Hair follicular keratinocyte (primary cell): ENCODE measurements at places on chromosomes 5 and 9. TPM values are rescaled to one million over a fixed set of nuclear protein-coding genes. Genes with fewer than 3 reads are reported as not detected.

TMEM215 gene
- not detected in 2 replicates for total RNA-seq

EIF4E1B gene
- not detected in 2 replicates for total RNA-seq

ERAP2 gene
- total RNA-seq, result 14.2 and 22.2 TPM in 2 replicates

NR5A1 gene
- not detected in 2 replicates for total RNA-seq

HAVCR2 gene
- not detected in 2 replicates for total RNA-seq

CARTPT gene
- not detected in 2 replicates for total RNA-seq

PAM gene
- 60.6 and 86.3 TPM in 2 replicates for total RNA-seq

POU5F2 gene
- total RNA-seq, result 0.04 and 0.08 TPM in 2 replicates

PHF24 gene
- total RNA-seq, result 0.27 and 0.62 TPM in 2 replicates

OXCT1 gene
- 24.8 and 34.2 TPM in 2 replicates for total RNA-seq

SOHLH1 gene
- total RNA-seq, result not detected in 2 replicates

GRXCR2 gene
- total RNA-seq, result not detected in 2 replicates

GPX8 gene
- total RNA-seq, result 28.5 and 40.4 TPM in 2 replicates

C5orf52 gene
- total RNA-seq, result not detected in 2 replicates

FGF18 gene
- total RNA-seq, result not detected in 2 replicates

SLC6A19 gene
- total RNA-seq, result not detected in 2 replicates

KCNV2 gene
- not detected in 2 replicates for total RNA-seq

GAPVD1 gene
- total RNA-seq, result 24.0 and 30.8 TPM in 2 replicates

DND1 gene
- total RNA-seq, result 0.78 and 1.6 TPM in 2 replicates

PHYKPL gene
- total RNA-seq, result 9.9 and 17.6 TPM in 2 replicates

FREM1 gene
- not detected in 2 replicates for total RNA-seq

TRMT10B gene
- total RNA-seq, result 2.0 and 4.9 TPM in 2 replicates

CTXN3 gene
- not detected in 2 replicates for total RNA-seq

ADGRV1 gene
- total RNA-seq, result 0.39 TPM in 1 of 2 replicates, not detected in the other

BHMT2 gene
- total RNA-seq, result not detected in 2 replicates

GLIPR2 gene
- 0.86 and 1.7 TPM in 2 replicates for total RNA-seq

MPDZ gene
- 5.8 and 16.8 TPM in 2 replicates for total RNA-seq

IFNA17 gene
- total RNA-seq, result not detected in 2 replicates

CCL21 gene
- total RNA-seq, result 0.31 TPM in 1 of 2 replicates, not detected in the other

ADGRD2 gene
- total RNA-seq, result 0.11 TPM in 1 of 2 replicates, not detected in the other

SPINK5 gene
- total RNA-seq, result 0.95 and 1.6 TPM in 2 replicates

COL15A1 gene
- total RNA-seq, result not detected in 2 replicates

LCN15 gene
- total RNA-seq, result not detected in 2 replicates

TMC1 gene
- not detected in 2 replicates for total RNA-seq

ADAMTS2 gene
- 0.23 and 0.68 TPM in 2 replicates for total RNA-seq

PCDHA9 gene
- not detected in 2 replicates for total RNA-seq

BAAT gene
- not detected in 2 replicates for total RNA-seq

CDC20B gene
- not detected in 2 replicates for total RNA-seq
